ENCODE measurements at places on chromosomes 11 and 22.

DNA sequence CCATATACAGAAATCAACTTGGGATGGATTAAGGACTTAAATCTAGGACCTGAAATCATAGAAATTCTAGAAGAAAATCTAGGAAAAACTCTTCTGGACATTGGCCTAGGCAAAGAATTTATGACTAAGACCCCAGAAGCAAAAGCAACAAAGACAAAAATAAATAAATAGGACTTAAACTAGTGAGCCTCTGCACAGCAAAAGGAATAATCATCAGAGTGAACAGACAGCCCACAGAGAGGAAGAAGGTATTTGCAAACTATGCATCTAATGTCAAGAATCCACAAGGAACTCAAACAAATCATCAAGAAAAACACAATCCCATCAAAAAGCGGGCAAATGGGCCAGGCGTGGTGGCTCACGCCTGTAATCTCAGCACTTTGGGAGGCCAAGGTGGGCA lies 32.4 kb downstream of the TTC28 start:
- no peak for DNase-seq

DNA sequence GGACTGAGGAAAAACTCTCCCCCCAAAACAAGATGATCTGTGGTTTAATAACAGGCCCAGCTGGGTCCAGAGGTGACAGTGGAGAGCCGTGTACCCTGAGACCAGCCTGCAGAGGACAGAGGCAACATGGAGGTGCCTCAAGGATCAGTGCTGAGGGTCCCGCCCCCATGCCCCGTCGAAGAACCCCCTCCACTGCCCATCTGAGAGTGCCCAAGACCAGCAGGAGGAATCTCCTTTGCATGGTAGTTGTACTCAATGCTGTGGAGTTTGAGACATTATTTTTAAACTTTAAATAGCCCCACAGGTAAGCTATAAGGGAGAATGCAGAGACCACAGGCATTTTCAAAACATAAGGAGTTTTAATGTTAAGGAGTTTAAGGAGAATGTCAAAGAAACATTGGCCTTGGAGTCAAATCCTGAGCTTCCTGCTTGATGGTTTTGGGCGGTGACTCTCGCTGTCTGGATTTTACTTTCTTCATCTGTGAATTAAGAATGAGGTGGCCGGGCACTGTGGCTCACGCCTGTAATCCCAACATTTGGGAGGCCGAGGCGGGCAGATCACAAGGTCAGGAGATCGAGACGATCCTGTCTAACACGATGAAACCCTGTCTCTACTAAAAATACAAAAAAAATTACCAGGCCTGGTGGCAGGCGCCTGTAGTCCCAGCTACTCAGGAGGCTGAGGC lies 6.8 kb downstream of the APOL1 start:
- no peak for DNase-seq

GRCh38 chr11:17613983-17614382 lies 66.9 kb downstream of the OTOG start:
- DNase-seq = no peak

DNA sequence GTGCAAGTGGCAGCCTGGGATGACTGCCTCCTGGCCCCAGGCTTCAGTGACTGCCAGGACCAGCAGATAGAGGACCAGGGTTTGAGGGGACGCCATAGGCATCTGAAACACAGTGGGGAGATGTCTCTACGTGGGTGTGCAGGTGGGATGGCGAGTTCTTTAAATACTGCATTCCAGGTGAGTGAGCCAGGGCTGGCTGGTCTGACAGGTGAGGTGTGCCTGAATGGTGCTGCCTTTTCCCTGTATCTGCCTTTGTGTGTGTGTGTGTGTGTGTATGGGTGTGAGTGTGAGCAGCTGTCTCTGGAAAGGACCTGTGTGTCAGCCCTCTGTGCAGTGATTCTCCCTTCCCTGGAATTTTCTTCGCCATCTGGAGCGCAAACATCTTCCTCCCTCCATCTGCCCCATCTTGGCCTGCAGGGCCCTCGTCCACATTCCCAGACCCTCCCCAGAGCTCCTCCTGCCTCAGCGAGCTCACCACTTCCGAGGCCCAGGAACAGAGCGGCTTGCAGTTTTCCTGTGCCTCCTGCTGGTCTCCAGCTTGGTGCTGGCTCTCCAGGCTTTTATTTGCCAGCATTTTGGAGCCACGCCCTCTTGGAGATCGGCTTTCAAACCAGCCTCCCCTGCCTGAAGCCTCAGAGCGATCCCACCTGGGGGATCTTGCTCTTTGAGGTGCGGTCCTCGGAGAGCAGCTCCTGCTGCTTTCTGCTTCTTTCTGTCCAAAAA lies at the start of gene GPHA2:
GPHA2 (minus strand) TSS at position 535 of the 723 bp plus-strand sequence; CDS start at position 102, 433 bp downstream.
- DNase-seq = no peak

DNA sequence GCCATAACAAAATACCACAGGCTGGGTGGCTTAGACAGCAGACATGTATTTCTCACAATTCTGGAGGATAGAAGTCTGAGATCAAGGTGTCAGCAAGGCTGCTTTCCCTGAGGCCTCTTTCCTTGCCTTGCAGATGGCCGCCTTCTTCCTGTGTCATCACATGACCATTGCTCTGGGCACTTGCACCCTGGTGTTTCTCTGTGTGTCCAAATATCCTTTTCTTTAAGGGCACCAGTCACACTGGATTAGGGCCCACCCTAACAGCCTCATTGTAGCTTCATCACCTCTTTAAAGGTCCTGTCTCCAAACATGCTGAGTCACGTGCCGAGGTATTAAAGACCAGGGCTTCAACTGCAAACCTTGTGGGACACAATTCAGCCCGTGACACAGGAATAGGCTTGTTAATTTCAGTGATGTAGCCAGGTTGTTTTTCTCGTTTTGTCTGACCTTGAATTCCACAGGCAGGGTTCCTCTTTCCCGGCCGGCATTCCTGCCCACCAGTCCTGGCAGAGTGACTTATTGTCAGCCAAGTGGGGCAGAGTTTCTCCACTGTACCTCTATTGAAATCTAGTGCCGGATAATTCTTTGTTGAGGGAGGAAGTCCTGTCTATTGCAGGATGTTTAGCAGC lies 100.1 kb downstream of the KCNQ1OT1 start:
- no peak for DNase-seq

- no peak for DNase-seq
These were observed 181.0 kb downstream of the MN1 start for GRCh38 chr22:27620367-27621154.

GRCh38 chr11:58912124-58912523 lies 27.2 kb upstream of the GLYATL1 start:
- DNase-seq = no peak

- DNase-seq = no peak
These were observed 42.5 kb upstream of the DEUP1 start for GRCh38 chr11:93288079-93288478.

DNA sequence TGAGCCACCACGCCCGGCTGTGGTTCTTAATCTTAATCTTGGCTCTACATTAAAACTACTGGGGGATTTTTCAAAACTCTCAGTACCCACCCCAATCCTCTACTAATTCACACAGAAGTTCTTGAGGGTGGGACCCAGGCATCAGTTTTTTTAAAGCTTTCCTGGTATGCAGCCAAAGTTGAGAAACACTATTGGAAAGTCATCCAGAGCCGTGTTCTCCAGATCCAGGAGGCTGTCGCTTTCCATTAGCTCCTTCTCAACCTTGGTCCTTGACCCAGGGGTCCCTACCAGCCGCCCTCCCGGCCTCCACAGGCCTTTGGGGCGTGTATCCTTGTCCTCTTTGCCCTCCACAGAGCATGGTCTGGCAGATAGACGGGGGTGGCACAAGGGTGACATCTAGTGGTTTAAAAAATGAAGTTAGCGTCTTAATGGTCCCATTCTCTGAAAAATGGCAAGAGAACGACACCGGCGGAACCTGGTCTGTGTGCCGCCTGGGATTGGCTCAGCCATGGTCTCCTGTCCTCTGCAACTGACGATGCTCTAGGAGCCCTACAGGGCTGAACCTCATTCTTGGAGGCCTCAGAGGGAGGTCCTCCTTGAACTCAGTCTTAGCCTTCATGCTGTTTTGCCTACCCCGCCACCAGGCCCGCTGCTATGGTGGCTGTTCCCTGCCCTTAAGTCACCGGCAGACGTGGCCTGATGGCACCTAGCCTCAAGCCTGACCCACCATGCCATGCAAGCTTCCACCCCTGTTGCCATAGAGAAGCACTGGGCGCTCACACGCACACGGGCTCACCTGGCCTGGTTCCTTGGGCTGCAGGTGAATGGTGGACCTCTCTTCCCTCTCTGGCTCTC lies 152.0 kb upstream of the SYN3 start:
- DNase-seq = no peak

GRCh38 chr11:80929031-80929805 lies 1488.4 kb upstream of the TENM4 start:
- DNase-seq = no peak

DNA sequence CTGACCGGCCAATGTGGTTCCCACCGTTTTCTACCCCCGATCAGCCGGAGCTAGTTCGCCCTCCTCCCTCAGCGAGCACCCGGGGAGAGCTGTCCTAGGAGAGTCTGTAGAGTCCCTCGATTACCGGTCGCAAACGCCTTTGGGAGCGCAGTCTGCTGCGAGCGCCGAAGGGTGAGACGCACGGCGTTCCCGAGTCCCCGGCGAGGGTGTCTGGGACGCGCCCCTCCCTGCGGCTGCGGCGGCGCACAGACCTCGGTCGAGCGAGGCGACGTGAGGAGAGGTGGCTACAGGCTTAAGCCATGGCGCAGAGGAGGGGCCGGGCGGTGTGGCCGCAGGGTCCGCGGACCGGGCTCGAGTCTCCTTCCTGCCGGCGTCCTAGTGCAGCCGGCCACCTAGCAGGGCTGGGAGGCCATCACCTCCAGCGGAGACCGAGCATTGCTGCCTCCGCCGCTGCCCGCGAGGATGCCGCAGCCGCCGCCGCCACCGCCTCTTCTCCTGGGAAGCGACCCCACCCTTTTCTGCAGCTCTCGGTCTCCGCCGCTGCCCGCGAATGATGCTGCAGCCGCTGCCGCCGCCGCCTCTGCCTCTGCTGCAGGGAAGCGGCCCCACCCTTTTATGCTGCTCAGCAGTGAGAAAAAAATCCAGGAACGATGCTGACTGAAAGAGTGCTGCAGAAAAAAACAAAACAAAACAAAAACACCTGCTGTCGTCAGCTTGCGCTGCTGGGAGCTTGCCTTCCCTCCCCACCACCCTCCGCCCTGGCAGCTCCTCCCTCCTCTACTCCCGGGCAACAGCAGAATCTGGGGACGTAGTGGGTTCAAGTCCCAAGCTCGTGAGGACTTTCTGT lies at the start of gene MAP6:
MAP6 (minus strand) TSS at position 588 of the 847 bp plus-strand sequence. CDS start 669 bp downstream, outside the sequence.
- DNase-seq = peak; percentile 27

GRCh38 chr11:109197656-109198055 lies 224.3 kb upstream of the C11orf87 start:
- DNase-seq = no peak

DNA sequence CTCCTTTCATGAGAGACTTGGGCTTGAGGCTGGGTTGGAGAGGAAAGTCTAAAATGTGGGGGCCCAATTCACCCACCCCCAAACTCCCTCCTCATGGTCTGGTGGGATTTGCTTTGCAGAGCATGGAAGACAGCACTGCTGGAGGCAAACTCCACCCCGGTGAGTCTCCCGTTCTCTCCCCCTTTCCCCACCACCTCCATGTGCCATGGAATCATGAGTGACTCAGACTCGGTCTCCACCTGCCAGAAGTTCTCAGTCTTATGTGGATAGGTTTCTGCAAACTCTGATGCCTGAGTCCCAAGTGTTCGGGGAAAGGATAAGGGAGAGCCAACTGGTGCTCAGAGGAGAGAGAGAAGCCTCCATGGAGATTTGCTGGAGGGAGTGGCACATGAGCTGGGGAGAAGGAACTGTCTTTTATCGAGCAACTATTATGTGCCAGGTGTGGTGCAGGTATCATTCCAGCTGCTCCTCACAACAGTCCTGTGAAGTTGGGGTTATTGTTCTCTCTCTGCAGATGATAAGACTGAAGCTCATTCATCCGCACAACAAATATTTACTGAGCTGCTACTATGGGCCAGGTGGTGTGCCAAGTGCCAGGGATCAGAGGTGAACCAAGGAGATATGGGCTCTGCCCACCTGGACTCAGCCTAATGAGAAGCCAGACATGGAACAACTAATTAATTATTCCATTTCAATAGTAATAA lies 6.6 kb downstream of the PLEKHB1 start:
- no peak for DNase-seq

- DNase-seq = no peak
These were observed 206.5 kb upstream of the PGR start for GRCh38 chr11:101336155-101336554.

DNA sequence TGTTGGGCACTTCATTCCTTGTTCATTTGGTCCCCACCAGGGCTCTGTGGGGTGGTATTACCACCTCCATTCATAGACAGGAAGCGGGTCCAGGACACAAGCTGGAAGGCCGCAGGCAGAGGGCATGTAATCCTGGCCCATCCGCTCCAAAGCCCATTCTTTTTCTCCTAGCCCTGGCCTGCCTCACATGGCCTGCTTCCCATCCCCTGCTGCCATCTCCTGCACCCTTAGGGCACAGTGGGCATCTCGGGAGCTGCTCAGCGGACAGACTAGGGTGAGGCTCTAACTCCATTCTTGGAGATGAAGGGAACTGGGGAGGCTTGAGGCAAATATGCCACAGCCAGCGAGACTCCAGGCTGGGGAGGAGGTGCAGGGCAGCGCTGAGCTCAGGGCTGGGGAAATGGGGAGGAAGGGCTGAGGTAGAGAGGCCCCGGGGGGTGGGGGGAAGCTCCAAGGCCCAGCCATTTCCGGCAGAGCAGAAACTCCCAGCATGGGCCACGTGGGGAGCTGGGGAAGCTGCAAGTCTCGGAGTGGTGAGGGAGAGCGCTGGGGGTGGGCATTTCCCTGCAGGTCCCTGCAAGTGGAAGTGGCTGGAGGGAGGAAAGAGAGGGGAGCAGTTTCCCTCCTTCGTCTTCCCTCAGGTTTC lies 14.3 kb upstream of the BCL9L start:
- peak; percentile 34 for DNase-seq

DNA sequence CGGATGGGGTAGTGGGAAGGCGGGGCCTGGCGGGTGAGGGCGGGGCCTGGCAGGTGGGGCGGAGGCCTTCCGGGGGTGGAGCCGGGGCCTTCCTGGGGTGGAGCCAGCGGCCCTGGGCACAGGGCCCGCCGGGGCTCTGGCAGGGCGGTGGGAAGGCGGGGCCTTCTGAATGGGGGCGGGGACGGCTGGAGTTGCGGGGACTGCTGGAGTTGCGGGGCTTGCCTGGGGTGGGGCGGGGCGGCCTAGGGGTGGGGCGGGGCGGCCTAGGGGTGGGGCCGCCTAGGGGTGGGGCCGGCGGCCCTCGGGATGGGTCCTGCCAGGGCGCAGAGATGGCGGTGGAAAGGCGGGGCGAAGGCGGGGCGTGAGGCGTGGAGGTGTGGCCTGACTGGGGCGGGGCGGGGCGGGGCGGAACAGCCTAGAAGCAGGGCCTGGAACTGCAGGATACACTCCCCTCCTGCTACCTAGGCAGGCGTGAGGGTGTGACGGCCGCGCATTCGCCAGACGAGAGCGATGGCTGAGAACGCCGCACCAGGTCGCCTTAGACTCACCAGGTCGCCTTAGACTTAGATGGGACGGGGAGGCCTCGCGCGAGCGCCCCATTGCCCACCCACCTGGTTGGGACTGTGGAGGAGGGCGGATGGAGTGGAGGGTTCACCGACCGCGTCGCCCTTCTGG lies 19.3 kb downstream of the RRP7A start:
- peak; percentile 87 for DNase-seq

GRCh38 chr22:29917052-29917902 lies 34.3 kb downstream of the MTMR3 start:
- DNase-seq = no peak

Measured in activated T-cell treated with anti-CD3 and anti-CD28 coated beads, Interleukin-2, amount 50 U/mL, for 1 hour (primary cell).